ENCODE measurements at places on chromosomes 2 and 18.
A peak's percentile ranks its signal among the peaks of the same experiment; 100 is the strongest.

- DNase-seq: no peak
Observed at GRCh38 chr2:219125225-219125885, 35.3 kb downstream of the NHEJ1 start.

GRCh38 chr2:18378020-18378653, 182.3 kb downstream of the RDH14 start:
- peak; percentile 47 for DNase-seq

DNA sequence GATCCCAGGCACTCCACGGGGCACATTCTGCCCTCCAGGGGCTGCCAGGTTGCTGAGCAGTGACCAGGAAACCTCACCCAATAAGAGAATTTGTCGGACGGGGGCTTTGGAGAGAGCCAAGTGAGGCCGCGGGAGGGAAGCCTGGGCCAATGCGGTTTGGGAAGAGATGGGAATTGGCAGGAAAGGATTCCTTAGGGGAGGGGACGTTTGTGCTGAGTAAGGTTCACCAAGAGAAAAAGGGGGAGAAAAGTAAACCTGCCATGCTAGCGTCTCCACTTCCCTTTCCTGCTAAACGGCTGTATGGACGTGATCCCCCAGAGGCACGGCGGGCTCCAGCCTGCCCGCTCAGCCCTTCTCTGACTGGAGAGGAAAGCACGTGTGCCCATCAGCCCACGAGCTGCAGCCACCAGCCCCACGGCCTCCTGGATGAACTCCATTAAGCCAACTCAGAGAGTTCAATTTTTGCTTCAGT, 194.4 kb upstream of the ID2 start:
- DNase-seq: no peak

DNA sequence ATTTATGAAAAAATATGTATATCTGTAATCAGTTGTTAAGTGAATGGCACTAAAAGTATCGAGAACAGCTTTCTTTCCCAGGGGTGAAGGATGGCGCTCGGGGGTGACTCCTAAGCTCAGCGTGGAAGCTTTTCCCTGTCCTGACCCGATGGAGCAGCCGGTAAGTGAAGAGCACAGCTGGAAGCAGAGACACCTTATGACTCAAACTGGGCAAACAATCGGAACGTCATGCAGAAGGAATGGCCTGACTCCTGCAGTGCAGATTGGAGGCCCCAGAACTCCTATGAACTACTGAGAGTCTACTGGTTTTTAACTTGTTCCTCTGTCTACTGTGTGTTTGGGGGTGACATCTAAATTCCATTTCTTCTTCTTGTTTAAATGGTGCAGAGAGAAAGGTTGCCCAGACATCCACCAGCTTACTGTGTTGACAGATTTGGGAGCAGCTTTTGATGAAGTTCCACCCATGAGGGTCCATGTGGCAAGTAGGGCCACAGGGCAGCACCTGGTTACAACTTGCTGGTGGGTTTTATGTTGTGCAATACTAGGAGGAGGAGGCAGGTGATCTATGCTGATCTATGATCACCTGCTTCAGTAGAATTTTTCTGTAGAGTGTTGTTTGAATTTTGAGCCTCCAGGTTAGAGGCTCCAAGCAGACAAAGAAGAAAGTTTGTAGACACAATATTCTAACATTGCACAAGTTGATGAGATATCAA, 52.8 kb upstream of the TMEM182 start:
- no peak for DNase-seq

DNA sequence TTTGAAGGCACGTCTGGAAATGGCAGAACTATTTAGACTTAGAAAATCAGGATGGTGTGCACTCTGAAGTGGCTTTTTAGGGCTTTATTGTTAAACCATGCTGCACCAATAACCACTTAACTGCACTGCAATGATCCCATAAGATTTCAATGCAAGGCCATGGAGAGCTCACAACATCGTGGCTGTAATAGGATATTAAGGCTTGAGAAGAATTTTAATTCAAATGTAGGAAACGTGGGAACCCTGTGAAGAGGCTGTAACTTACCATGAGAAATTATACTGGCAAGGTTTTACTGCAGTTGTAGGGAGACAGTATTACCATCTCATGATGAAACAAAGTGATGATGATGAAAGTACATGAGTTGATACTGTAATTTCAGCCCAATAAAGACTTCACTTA, 242.5 kb downstream of the AFF3 start:
- DNase-seq: no peak

DNA sequence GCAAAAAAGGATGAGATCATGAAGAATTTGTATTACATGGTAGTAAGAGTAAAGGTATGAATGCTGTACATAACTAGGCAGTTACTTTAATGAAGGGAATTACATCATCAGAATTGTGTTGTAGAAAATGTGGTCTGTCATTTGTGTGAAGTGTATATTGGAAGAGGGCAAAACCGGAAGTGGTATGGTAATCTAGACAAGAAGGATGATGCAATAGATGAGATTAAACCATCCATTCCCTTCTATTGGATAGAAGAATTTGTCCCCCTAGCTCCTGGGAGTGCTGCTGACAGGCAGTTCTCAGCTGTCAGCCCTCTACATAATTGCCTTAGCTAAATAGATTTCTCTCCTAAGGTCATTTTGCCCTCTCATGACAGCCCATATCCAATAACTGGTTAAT, 55.9 kb upstream of the BARD1 start:
- no peak for DNase-seq

DNA sequence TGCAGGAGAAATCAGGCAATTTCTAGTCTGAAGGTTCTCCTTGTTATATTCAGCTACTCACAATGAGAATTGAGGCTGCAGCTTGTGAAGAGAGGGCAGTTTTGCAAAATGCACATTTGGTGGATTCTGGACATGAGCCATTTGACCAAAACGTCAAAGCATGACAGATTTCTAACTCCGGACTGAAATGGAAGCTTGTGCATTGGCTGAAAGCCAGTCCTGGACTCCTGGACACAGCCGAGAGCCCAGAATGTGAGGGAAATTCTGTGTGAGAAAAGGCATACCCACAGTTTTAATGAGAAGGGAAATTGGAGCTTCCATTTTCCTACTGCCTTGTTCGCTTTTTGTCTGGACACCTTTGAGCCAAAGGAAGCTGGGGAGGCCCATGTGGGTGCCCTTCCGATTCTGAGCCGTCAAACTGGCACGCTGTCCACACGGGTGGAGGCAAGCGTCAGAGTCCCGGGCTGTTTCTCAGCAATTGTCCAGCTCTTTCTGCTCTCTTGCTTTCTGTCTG, 23.7 kb upstream of the ROCK2 start:
- DNase-seq: no peak

GRCh38 chr2:94956797-94957391, 68.6 kb upstream of the MAL start:
- peak; percentile 6 for DNase-seq

DNA sequence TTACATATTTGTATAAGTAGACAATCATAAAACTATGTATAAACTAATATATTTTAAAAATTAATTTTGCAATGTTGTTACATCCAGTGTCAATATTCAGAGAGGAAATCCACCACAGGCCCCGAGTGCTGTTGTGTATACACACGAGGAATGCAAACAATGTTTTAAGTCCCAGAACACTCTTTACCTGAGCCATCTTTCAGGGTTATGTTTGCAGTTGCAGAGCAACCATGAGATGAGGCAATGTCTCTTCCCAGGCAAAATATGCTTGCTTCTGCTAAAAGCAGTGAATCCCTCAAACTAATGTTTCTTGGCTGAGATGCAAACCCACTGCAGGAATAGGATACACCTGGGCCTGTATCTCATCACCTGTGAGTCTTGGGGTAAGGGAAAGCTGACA, 91.3 kb downstream of the ASXL2 start:
- DNase-seq: no peak

- no peak for DNase-seq
Observed at GRCh38 chr2:30277582-30277981, 46.2 kb downstream of the LBH start.

- no peak for DNase-seq
Observed at GRCh38 chr18:26159353-26159752, 25.7 kb downstream of the PSMA8 start.

- DNase-seq: no peak
Observed at GRCh38 chr2:212428681-212429478, 109.7 kb downstream of the ERBB4 start.

GRCh38 chr2:104052356-104052755, 801.6 kb upstream of the POU3F3 start:
- no peak for DNase-seq

- DNase-seq: no peak
Observed at GRCh38 chr2:220509966-220510365, 882.5 kb downstream of the SLC4A3 start.

DNA sequence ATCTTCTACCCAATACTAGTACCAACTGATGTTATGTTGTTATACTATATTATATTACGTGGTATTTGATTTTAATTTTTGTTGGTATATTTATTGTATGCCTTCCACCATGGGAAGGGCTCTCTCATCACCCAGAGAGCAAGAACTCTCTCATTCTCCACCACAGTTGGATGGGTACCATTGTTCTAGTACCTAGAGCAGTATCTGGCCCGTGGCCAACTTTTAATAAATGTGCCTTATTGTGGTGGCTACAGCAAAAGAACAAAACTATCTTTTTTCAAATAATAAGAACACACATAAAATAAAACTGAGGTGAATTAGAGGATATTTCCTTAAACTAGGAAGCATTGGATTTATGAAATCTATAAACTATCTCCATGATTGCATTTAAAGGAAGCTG, 71.8 kb downstream of the PID1 start:
- DNase-seq: no peak

- no peak for DNase-seq
Observed at GRCh38 chr18:30988440-30988839, 54.1 kb downstream of the DSC3 start.

GRCh38 chr2:224400886-224401632, 848 bp downstream of the FAM124B start:
- no peak for DNase-seq

DNA sequence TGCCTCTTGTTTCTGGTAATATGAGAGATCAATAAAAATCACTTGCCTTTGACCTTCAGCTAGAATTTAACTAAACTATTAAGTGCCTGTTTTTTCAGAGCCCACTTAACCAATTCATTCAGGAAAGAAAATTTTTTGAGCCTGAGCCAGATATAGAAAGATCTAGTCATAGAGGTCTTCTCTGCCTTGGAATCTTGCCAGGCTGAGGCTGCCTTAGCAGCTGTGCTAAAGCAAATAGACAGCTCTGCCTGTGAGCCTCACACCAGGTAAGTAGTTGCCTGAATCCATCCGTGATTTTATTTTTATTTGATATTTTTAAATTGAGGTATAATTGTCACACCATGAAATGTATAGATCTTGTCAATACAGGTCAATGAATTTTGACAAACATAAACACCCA, 27.4 kb downstream of the EVX2 start:
- no peak for DNase-seq

- DNase-seq: no peak
Observed at GRCh38 chr2:59594671-59595222, 958.7 kb downstream of the BCL11A start.

- DNase-seq: no peak
Observed at GRCh38 chr2:108399479-108399878, 21.7 kb downstream of the SULT1C4 start.

DNA sequence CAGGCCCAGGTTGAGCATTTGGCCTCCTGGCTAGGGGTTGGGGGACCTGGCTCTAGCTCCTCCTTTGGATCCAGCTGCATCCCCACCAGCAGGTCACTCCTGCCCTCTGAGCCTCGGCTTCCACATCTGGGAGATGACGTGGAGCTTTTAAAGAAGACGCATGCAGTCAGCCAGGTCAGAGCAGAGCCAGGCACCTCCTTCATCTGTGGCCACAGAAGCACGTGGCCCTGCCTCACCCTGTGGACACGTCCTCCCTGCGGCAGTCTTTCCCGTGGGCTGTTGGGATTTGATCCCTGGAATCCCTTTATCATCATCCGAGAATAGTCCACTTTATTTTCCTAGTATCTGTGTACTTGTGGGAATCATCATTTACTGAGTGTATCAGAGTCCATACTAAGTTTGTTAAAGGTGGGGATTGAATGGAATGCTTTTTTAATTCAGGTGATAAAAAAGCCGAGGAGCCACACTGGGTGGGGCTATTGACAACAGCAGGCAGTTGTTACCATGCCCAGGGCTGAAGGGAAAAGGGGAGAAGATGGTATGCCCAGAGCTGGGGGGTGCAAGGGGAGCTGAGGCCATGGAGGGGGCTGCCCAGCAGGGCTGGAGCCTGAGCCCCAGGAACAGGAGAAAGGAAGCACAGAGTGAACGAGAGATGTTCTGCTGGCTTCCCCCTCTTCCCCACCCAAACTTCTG, 170.1 kb downstream of the LAMA1 start:
- no peak for DNase-seq

DNA sequence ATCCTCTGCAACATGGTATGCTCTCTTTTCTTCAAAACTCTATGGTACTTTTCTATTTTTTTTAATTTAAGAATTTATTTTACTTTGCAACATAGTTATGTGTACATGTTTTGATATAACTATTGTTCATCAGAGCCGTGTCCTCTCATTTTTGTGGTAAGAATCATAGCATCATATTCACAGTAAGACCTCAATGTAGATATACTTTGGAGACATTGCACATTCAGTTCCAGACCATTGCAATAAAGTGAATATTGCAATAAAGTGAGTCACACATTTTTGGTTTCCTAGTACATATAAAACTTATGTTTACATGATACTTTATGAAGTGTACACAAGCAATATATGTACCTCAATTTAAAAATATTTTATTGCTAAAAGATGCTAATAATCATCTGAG, 22.7 kb upstream of the LINC00305 start:
- no peak for DNase-seq

DNA sequence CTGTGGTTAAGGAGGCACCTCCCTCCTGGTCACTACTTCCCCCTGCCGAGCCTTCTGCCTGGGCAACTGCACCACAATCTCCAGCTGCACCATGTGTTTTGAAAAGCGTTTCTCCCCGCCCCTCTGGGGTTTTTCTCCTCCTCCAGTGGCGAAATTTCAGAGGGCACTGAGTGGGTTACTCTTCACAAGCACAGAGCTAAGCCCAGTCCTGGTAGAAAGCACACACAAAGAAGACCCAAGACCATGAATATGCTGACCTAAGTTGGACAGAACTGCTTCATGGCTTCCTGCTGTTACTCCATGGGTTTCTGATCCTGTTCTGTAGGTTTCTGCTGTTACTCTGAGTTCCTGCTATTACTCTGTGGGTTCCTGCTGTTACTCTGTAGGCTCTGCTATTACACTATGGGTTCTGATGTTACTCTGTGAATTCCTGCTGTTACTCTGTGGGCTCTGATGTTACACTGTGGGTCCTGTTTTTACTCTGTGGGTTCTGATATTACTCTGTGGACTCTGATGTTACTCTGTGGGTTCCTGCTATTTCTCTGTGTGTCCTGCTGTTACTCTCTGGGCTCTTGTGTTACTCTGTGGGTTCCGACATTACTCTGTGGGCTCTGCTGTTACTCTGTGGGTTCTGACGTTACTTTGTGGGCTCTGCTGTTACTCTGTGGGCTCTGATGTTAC, 216.6 kb downstream of the RTP5 start:
- no peak for DNase-seq

- no peak for DNase-seq
Observed at GRCh38 chr2:172009823-172010222, 10.1 kb downstream of the METAP1D start.
